LoVo (cell line): ENCODE measurements at places on chromosomes 11 and 22.
A peak's percentile ranks its signal among the peaks of the same experiment; 100 is the strongest.

DNA sequence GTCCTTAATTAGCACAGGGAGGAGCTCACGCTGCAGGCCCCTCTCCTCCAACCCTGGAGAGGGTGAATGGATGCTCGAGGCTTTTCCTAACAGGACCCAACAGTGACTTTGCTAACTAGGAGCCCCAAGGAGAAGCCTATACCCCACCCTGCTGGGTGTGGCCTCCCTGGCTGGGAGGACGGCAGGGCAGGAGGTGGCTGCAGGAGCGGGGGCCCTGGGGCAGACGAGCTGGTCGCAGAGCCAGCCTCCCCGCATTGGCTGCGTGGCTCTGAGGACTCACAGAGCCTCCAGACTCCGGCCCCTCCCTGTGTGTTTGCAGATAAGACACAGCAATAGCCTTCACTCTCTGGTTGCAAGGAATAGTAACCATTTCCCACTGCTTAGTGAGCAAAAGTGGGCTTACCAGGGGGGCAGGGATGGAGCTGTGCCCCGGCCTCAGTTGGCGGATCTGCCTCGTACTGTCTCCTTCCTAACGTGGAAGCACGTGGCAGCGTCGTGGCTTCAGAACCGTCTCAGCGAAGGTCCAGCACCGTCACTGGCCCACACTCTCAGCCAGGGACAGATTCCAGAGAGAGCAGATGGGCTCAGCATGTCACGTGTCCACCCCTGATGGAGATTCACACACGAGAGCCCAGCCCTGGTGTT lies 1087.5 kb downstream of the BRD1 start:
- no peak for DNase-seq

DNA sequence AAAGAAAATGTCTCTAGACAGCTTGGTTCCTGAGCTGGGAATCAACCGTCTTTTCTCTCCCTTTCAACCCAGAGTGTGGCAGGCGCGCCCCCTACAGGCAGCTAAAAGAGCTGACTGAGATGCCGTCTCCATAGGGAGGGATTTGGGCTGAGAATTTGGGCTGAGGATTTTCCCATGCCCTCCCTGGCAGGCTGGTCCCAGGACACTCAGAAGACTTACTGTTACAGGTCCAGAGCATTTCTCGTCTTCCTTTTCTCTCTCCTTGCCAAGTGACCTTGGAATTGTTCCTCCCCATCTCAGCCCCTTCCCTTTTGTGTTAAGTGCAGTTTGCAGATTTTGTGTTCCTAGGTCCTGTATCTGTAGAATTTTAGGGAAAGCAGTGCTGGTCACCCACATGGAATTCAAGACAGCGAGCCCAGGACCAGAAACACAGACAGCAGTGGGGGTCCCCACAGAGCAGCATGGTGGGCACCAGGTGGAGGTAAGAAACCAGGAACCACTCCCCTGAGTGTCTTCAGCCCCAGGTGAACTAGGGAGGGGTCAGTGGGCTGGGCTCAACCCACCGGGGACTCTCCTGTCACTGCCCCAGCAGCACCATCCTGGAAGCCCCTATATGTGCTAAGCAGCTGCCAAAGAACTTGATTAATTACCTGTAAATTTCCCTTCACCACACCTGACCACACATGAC lies 9.9 kb upstream of the IGLL5 start:
- peak; percentile 50 for DNase-seq

- no peak for DNase-seq
These were observed 95.0 kb downstream of the PDE2A start for GRCh38 chr11:72578991-72579815.

DNA sequence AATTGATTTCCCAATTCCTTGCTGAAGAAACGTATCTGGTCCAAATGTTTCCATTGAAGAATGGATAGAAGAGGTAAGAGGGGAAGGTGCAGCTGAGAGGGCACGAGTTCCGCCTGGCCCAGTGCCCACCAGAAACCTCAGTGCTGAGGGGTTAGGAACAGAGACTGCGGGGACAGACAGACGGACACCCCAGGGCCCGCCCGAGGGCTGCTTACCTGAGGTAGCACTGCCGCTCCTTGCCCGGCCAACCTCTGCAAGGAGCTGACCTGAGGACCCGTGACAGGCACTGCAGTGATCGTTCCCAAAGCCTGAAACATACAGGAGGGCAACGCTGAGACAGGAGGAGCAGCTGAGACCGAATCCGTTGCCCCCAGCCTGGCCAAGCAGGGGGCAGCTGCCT lies 89.6 kb downstream of the PHF21B start:
- DNase-seq: no peak

- no peak for DNase-seq
These were observed 4.3 kb upstream of the ACR start for GRCh38 chr22:50733521-50734342.

DNA sequence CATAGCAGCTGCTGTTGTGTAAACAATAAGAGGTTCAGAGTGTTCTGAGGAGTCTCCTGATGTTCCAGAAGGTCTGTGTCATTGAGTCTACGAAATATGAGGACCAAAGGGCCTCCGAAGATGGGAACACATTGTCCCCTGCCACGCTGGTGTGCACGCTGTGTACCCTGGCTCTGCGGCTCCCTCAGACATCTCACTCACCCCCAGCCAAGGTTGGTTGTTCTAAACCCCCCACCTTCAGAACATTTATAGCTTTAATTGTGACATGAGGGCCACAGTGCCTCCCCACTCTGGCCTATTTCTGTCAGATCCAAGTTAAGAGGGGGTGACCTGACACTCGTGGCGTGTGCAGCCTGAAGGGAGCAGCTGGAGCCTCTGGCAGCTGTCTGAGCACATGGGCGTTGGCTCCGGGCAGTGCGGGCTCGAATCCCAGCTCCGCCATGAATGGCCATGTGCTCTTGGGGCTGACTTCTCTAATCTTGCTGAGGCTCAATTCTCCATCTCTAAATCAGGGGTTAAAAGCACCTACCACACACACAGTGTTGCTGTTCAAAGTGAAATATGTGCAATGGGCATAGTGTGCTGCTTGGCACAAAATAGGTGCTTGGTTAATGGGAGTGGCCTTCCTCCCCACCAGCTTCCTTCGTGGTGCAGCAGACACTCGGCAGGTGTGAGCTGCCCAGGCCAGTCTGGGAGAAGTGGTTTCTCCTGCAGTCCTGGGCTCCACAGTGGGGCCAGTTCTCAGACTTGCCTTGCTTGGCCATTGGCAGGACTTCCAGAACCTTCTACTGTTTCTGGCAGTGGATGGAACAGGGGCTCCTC lies 39.7 kb upstream of the MICAL2 start:
- DNase-seq: no peak

DNA sequence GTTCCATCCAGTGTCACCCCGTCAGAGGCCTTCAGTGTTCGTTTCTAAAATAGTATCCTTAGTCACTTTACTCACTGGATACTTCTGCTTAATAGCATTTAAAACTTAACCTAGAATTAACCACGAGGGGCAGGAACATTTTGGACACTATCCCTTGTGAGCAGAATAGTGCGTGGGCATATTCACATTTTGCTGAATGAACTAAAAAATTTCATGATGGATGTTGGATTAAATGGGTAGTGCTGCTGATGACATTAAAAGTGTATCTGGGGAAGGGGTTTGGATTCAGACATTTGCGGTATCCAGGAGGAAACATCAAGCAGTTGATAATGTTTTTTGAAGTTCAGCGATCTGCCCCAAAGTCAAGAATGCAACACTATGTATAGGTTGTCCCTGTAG lies 750 bp upstream of the NAT10 start:
- DNase-seq: no peak

- DNase-seq: no peak
These were observed 11.9 kb upstream of the TESMIN start for GRCh38 chr11:68763181-68763721.

DNA sequence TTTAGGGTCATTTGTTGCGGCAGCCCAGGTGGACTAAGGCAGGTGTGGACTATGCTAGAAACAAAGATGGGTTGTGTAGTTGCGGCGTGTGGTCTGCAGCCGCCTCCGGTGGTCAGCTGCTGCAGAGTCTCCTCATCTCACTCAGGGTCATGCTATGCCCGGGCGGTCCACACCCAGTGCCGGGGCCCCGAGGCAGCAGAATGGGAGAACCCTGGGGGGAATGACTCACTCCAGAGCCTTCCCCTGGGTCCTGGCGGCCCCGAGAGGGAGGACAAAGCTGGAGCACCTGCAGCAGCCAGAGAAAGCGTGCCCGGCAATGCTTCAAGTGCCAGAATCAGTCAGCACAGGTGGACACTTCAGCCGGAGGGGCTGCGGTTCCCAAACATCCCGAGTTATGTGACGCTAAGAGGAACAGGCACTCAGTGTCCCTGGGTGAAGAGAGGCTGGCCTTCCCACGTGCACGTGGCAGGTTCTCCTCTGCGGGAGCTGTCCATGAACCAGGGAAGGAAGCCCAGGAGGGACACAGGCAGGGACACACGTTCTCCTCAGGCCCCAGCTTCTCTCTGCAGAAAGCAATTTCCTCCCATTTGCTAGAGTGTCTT lies 289.6 kb upstream of the B3GAT1 start:
- no peak for DNase-seq

DNA sequence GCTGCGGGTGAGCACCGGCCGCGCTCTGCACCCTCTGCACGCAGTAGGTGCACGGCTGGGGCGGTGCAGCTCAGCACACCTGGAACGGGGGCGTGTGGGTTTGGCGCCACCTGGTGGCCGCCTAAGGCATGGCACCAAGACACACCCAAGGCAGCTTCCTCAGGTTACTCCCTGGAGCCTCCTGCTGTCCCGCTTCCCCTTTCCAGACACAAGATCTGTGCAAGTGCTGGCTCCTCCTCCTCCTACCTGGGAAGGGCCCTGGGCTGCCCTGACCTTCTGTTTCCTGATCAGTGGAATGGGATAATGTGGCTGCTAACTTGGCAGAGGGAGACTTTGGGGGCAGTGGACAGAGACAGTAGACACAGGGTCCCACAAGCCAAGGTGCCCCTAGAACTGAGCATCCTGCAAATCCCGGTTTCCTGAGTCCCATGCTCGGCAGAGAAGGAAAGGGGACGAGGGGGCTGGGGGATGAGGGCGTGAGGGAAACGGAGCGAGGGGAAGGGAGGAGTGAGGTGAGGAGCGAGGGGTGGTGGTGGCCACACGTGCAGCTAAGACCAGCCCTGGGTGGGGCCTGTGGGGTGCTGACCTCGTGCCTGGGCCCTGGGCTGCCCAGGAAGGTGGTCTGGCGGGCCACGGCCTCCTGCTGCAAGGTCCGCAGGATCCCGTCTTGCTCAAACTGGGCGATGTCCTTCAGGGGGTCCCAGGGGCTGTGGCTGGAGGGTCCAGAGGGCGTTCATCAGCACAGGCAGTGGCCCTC lies 34.8 kb upstream of the CARS1 start:
- peak; percentile 65 for DNase-seq

- no peak for DNase-seq
These were observed 176.0 kb downstream of the METTL15 start for GRCh38 chr11:28284196-28284595.

DNA sequence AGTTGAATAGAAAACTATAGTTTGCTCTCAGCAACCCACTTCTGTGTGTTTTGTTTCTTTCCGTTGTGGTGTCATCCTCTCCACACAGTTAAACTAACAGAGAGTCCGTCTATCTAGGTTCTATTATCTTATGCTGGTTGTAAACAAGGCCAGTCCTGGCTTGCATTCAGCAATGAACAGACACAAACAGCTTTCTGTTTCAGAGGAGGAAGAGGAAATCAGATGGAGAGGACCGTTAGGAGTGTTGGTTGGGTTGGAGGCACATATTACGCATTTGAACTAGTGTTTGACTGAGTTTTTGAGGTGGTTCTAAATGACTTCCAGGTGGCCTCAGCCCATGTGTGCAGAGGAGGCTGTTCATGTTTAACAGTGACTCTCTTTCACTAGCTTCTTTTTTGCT lies 129.5 kb upstream of the SORL1-AS1 start:
- DNase-seq: no peak

GRCh38 chr22:26610996-26611395 lies 6.8 kb downstream of the CRYBB1 start:
- DNase-seq: no peak

DNA sequence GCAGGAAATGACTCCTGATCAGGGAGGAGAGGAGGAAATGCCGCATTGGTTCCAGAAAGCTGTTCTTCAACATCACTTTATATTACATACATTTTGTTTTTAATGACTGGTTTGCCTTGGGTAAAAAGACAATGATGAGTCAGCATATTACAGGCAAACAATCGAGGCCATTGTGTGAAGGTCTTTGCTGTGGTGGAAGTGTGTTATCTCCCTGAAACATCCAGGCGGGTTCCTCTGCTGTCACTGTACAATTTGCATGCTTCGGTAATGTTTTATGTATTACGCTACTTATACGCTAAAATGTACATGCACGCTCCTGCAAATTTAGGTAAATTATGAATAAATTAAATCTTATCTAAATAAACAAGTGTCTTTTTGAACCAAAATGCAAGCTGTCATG lies 161.1 kb downstream of the KIRREL3 start:
- DNase-seq: no peak

GRCh38 chr11:15585602-15586331 lies 471.0 kb downstream of the INSC start:
- no peak for DNase-seq

DNA sequence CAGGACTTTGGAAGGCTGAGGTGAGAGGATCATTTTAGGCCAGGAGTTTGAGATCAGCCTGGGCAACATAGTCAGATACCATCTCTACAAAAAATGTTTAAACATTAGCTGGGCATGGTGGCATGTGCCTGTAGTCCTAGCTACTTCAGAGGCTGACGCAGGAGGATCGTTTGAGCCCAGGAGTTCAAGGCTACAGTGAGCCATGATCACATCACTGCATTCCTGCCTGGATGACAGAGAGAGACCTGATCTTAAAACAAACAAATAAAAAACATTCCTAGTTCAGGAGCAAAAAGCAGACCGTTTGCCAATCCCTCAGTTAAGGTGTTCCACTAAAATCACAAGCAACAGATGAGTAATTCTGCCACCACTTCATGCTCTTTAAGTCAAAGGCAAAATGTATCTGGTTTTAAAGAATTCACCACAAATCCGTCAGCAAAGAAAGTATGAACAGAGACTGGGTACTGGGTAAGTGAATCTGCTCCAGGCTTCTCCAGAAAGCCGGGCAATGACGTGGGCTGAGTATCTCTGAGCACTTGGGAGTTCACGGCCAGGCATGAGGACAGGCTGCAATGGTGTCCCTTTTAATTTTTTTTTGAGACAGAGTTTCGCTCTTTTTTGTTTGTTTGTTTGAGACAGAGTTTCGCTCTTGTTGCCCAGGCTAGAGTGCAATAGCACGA lies 19.5 kb downstream of the CLTCL1 start:
- DNase-seq: peak; percentile 55

GRCh38 chr11:12454782-12455181 lies 77.4 kb downstream of the PARVA start:
- no peak for DNase-seq

- no peak for DNase-seq
These were observed 73.8 kb downstream of the C11orf58 start for GRCh38 chr11:16812274-16812673.

DNA sequence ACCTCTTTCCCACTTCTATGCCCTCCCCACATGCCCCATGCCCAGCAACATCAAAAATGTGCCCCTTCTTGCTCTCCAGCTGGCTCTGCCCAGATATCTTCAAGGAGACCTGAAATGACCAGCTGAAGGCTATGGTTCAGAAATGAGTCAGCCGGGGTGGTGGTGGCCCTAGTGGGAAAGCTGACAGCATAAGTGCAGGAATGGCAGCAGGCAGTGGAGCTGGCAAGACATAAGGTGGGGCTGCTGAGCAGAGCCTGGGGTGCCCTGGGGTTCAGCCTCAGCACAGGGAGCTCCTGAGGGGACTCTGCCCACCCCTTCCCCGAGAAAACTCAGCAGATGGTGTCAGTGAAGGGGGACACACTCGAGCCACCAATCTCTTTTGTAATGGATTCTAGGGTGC lies 593.4 kb downstream of the BUD13 start:
- DNase-seq: no peak
